ENCODE measurements at places on chromosomes 1 and 21.

DNA sequence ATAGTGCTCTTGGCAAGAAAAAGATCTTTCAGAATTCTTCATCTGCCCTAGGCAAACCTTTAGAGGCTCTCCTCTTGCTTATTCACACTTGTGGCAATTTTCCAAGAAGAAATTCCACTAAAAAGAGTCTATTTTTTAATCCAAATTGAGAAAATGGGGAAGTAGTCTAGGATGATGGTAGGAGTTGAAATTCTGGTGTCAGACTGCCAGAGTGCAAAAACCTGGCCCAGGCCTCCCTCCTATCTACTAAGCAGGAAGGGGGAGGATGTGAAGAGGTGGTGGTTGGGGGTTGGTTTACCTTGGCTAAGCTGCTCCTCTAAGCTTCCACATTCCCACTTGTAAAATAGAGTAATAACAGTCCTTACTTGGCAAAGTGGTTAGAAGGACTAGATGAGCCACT lies 120.6 kb upstream of the KCNJ15 start:
- H3K27me3 ChIP-seq = peaks cover 9% of the 10 kb centered on the region
- no peak for DNase-seq
- H3K36me3 ChIP-seq = no peaks in the 10 kb centered on the region
- no peak overlapping the region for H3K4me3 ChIP-seq
- H3K4me1 ChIP-seq = no peaks in the 10 kb centered on the region
- H3K27ac ChIP-seq = no peak overlapping the region

GRCh38 chr1:32817159-32817814 lies at the start of the genes S100PBP and YARS1:
TSS of gene S100PBP (plus strand) at chr1:32817653. CDS start at chr1:32826100, 8,447 bp downstream.
TSS of gene YARS1 (minus strand) at chr1:32817358. CDS start at chr1:32817244, 114 bp downstream.
- peak within 1 kb of the TSS; percentile 98 for H3K27ac ChIP-seq
- peak; percentile 100 for DNase-seq
- peak within 1 kb of the TSS; percentile 99 for H3K4me3 ChIP-seq
- H3K4me1 ChIP-seq = peaks cover 51% of the 10 kb centered on the region
- peaks cover 51% of the 10 kb centered on the region for H3K36me3 ChIP-seq

DNA sequence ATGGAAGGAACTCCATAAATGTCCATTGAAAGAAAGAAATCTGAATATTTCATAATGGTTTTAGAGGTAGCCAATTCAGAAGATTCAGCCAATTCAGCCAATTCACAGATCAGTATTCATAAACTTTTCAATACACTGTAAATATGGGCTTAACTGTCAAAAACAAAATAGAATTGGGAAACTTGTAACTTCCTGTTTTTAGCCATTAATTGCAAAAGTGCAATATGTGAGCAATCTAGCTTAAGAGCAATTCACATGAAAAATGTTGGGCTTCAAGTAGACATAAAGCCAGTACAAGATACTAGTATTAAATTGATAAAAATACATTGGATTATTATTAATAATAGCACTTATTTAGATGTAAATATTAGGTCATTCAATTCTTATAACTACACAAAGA lies 27.5 kb upstream of the PLPPR4 start:
- no peaks in the 10 kb centered on the region for H3K36me3 ChIP-seq
- no peak for DNase-seq
- H3K27me3 ChIP-seq = no peaks in the 10 kb centered on the region
- no peak overlapping the region for H3K27ac ChIP-seq

GRCh38 chr1:46020010-46020409 lies 112.4 kb downstream of the PIK3R3 start:
- H3K36me3 ChIP-seq = peaks cover 8% of the 10 kb centered on the region
- no peak overlapping the region for H3K27ac ChIP-seq
- H3K4me3 ChIP-seq = no peak overlapping the region
- no peaks in the 10 kb centered on the region for H3K4me1 ChIP-seq

DNA sequence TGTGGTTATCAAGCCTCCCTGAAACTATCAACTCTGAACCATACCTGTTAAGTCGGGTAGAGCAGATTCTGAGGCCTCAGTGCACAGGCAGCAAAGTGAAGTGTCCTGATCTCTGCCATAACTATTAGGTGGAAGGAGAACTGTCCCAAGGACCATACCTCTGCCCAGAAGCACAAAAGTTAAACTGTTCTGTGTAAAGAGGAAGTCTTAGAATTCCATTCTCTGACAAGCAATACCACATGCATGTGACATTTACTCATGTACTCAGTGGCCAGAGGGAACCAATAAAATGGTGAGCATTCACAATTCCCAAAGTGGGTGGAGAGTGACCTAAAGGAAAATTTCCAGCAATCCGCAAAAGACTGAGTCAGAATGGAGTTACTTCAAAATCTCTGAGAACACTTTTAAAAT lies 61.0 kb downstream of the TOR3A start:
- peak overlapping the region; percentile 81 for H3K27ac ChIP-seq
- peaks cover 2% of the 10 kb centered on the region for H3K36me3 ChIP-seq
- DNase-seq = no peak

GRCh38 chr1:174258148-174258550 lies 98.8 kb downstream of the RABGAP1L start:
- no peaks in the 10 kb centered on the region for H3K4me1 ChIP-seq
- H3K27me3 ChIP-seq = no peaks in the 10 kb centered on the region
- peaks cover 10% of the 10 kb centered on the region for H3K36me3 ChIP-seq

GRCh38 chr1:221782970-221783369 lies 41.1 kb upstream of the DUSP10 start:
- peaks cover 69% of the 10 kb centered on the region for H3K4me1 ChIP-seq
- no peaks in the 10 kb centered on the region for H3K27me3 ChIP-seq
- H3K4me3 ChIP-seq = peak overlapping the region; percentile 54
- no peaks in the 10 kb centered on the region for H3K36me3 ChIP-seq
- peak overlapping the region; percentile 52 for H3K27ac ChIP-seq

GRCh38 chr21:46097336-46098293 lies at the start of gene COL6A2:
TSS of gene COL6A2 (plus strand) at chr21:46098112.
- H3K4me1 ChIP-seq = no peaks in the 10 kb centered on the region
- peak within 1 kb of the TSS; percentile 57 for H3K4me3 ChIP-seq
- peaks cover 34% of the 10 kb centered on the region for H3K27me3 ChIP-seq
- H3K36me3 ChIP-seq = no peaks in the 10 kb centered on the region
- no peak within 1 kb of the TSS for H3K27ac ChIP-seq

DNA sequence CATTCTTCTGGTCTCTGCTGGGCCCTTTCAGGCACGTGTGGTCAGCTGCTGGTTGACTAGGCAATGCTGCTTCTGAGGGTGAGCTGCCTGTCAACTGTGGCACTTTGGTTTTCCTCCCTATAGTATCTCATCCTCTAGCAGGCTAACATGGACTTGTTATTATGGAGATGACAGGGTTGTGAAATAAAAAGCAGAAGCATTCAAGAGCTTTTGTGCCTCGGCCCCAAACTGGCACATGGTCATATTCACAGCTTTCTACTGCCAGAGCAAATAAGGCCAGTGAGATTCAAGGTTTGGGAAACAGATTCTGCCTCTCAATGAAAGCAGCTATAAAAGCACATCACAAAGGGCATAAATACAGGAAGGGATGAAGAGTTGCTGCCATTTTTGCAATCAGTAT lies 1.6 kb upstream of the ZNF124 start:
- H3K27me3 ChIP-seq = no peaks in the 10 kb centered on the region
- no peak overlapping the region for H3K4me3 ChIP-seq
- peaks cover 5% of the 10 kb centered on the region for H3K4me1 ChIP-seq
- H3K27ac ChIP-seq = no peak overlapping the region

GRCh38 chr21:34795548-34796180 lies 126.9 kb downstream of the CLIC6 start:
- H3K27ac ChIP-seq = no peak overlapping the region
- DNase-seq = no peak
- no peaks in the 10 kb centered on the region for H3K4me1 ChIP-seq
- H3K4me3 ChIP-seq = no peak overlapping the region
- peaks cover 62% of the 10 kb centered on the region for H3K36me3 ChIP-seq

DNA sequence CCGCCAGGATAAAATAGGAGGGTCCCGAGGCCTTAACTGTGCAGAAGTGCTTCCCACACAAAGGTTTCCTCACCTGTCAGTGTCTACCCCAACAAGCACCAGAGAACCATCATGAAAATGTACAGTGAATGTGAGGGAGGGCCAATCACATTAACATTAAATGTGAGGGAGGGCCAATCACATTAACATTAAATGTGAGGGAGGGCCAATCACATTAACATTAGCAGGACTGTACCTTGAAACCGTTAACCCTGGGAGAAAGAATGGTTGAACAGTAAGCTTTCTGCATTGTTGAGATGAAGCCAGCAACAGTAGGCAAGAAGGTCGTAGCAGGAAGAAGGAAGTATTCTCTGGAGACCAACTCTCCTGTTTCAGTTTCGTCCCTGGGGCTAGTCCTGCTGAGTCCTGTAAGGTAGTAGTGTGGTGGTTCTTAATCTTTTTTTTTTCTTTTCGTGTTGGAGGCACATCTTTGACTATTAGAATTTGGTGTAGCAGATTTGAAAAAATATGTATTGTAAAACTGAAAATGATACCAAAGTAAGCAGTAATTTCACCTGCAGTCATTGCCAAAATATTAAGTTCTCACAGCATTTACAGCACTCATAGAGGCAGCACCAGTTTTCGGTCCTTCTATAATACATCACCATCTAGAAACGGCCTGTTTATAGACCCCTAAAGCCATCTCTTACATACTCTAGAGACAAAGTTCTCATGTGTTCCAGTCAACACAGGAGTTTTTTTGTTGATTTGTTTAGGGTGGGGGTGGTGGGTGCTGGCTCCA lies 98.6 kb upstream of the PPP2R5A start:
- peaks cover 40% of the 10 kb centered on the region for H3K4me1 ChIP-seq
- peak; percentile 81 for DNase-seq
- peak overlapping the region; percentile 74 for H3K4me3 ChIP-seq
- H3K27me3 ChIP-seq = peaks cover 3% of the 10 kb centered on the region
- peaks cover 5% of the 10 kb centered on the region for H3K36me3 ChIP-seq
- H3K27ac ChIP-seq = peak overlapping the region; percentile 85

- H3K27ac ChIP-seq = peak overlapping the region; percentile 80
- peak overlapping the region; percentile 87 for H3K4me3 ChIP-seq
Measured at GRCh38 chr1:145871994-145872924, 13.4 kb upstream of the PIAS3 start.

DNA sequence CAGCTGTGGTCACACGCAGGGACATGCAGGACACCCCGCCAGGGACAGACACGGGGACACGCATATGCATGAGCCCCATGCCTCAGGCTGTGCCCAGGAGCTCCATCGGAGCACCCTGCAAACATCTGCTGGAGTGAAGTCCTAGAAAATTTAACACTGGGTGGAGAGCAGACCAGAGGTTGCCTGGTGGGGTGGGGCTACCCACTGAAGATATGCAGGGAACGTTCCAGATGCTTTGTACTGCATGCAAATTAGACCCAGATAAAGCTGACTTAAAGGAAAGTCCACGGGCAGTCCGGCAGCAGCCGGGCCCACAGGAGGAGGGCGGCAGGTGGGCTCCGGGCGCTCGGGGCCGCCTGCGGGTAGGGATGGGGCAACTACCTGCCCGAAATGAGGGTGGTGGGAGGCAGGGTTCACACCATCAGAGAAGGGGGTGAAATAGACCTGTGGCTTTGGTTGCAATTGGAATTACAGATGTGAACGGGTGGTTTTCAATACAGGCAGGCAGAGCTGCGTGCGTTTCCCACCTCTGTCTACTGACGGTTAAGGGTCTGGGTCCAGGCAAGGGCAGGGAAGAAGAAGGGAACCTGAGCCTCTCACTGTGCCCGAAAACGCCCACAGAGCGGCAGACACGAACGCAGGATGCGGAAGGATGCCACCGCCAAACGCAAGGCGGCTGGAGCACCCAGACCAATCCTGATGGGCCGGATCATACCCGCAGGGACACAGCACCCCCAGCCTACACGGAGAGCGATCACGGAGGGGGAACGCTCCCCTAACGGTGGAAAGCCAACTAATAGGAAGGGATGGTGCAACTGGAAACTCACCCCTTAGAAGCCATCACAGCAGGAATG lies 21.0 kb downstream of the CFAP74 start:
- H3K4me3 ChIP-seq = no peak overlapping the region
- no peak overlapping the region for H3K27ac ChIP-seq
- no peaks in the 10 kb centered on the region for H3K27me3 ChIP-seq
- no peak for DNase-seq

- no peaks in the 10 kb centered on the region for H3K27me3 ChIP-seq
- no peak overlapping the region for H3K27ac ChIP-seq
- H3K4me1 ChIP-seq = no peaks in the 10 kb centered on the region
Measured at GRCh38 chr1:87226341-87226760, 102.3 kb upstream of the LMO4 start.

DNA sequence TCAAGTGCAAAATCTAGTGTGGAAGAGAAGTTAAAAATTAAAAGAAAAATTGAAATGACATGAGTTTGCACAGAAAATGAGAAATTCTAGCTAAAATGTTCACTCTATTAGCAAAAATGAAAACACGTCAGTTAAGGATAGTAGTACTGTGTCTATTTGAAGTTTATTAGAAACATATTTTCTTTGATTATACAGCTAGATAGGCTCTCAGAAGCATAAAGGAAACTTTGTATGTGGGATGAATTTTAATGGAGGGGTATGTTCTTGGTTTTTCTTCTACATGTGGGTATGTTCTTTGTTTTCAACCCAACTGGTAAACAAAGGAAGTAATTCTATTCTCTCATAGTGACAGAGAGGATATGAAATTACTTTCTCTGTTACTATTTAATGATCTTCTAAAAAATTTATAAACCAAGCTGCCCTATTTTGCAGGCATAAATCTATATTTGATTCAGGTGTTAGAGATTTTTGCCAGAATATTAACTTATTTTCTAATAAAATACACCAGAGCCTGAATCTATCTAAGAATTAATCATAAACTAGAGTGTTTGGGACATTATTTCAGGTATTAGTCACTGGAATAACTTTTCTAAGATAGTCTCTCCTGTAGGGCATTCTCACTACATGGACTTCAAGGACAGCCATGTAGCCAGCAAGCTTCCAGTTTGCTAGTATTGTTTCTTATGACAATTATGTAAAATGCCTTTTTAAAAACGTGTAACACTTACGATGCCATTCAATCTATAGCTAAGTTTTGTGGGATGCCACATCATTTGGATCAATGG lies 15.8 kb downstream of the GPSM2 start:
- H3K4me3 ChIP-seq = no peak overlapping the region
- DNase-seq = no peak
- peaks cover 2% of the 10 kb centered on the region for H3K36me3 ChIP-seq
- H3K4me1 ChIP-seq = peaks cover 4% of the 10 kb centered on the region
- H3K27me3 ChIP-seq = no peaks in the 10 kb centered on the region

GRCh38 chr1:84060781-84061180 lies 61.8 kb upstream of the TTLL7 start:
- no peaks in the 10 kb centered on the region for H3K4me1 ChIP-seq
- H3K4me3 ChIP-seq = no peak overlapping the region
- H3K36me3 ChIP-seq = no peaks in the 10 kb centered on the region
- no peak overlapping the region for H3K27ac ChIP-seq
- peaks cover 20% of the 10 kb centered on the region for H3K27me3 ChIP-seq

- H3K4me1 ChIP-seq = no peaks in the 10 kb centered on the region
- no peaks in the 10 kb centered on the region for H3K27me3 ChIP-seq
- H3K27ac ChIP-seq = no peak overlapping the region
- DNase-seq = no peak
- no peaks in the 10 kb centered on the region for H3K36me3 ChIP-seq
Measured at GRCh38 chr1:30040081-30041019, 683.0 kb downstream of the MATN1 start.

GRCh38 chr1:171841931-171842761 lies 848 bp downstream of the DNM3 start:
- DNase-seq = peak; percentile 72
- H3K4me1 ChIP-seq = peaks cover 12% of the 10 kb centered on the region
- H3K27me3 ChIP-seq = peaks cover 39% of the 10 kb centered on the region
- H3K27ac ChIP-seq = peak overlapping the region; percentile 71

GRCh38 chr1:106554294-106554693 lies 502.2 kb upstream of the PRMT6 start:
- H3K4me3 ChIP-seq = no peak overlapping the region
- no peaks in the 10 kb centered on the region for H3K27me3 ChIP-seq
- no peak overlapping the region for H3K27ac ChIP-seq
- no peaks in the 10 kb centered on the region for H3K4me1 ChIP-seq

All from activated CD4-positive, alpha-beta T cell treated with anti-CD3 and anti-CD28 coated beads, Interleukin-2, amount 10 ng/mL, durations not matched to agents 24 days and 14 days (primary cell).